ENCODE measurements at places on chromosomes 3 and 15.

DNA sequence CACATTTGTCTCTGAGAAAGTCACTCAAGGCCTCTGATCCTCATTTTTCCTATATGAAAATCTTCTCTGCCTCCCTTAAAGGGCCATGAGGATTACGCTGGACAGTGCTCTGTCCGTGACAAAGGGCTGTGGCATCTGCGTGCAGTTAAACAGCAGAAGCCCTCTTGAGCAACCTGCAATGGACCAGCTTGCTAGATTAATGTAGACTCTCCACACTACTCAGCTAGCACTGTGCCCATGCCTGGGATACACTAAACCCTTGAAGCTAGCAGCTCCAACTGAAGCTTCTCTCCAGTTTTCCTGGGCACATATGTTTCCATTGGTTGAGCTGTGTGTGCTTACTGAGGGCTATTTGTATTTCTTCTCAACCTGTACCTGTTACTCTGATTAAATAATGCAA lies 303.8 kb downstream of the RPLP1 start:
- no peak for DNase-seq

GRCh38 chr3:190197346-190197763 lies 76.7 kb upstream of the P3H2 start:
- no peak for DNase-seq

DNA sequence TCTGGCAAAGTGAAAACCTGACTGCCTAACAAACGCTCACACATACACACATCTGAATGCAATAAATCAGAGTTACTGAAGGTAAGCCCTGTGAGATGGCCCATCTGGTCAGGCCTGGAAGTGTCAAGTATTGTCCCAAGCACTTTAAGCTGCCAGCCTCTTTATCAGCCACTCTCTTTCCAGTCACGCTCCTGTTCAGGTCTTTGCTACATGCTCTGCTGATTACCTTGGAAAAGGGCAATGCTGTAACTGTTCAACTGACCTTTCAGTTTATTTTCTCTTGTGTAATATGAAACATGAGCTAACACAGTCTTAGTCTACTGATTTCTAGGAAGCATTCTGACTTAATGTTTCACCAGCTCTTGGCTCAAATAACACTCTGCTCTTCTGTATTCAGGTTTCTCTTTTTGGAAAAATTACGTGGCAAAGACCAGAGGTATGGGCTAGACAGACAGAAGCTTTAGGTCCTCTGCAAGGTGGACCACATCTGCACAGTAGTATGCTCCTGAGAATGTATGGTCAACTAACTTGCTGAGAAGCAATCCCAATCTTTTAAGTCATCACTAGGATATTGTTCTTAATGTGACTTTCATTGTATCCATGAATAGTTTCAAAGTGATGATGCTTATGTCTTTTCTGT lies 44.5 kb downstream of the GBE1 start:
- no peak for DNase-seq

GRCh38 chr15:66885281-66885915 lies 180.0 kb upstream of the SMAD3 start:
- no peak for DNase-seq

- DNase-seq, result peak; percentile 56
Observed at GRCh38 chr3:151468284-151468917, 7.5 kb upstream of the IGSF10 start.

DNA sequence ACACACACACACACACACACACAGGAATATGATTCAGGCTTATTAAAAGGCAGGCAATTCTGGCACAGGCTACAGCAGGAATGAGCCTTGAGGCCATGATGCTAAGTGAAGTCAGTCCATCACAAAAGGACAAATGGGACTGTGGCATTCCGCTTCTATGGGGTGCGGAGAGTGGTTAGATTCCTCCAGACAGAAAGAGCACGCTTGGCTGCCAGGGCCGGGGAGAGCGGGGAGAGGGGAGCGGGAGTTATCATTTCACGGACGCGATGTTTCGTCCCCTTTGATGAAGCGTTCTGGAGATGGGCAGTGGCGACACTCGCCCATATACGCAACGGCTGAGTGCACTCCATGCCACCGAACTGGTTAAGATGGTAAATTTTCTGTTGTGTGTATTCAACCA lies 58.5 kb upstream of the FAM174B start:
- no peak for DNase-seq

GRCh38 chr15:68383161-68384074 lies 48.5 kb downstream of the ITGA11 start:
- peak; percentile 76 for DNase-seq

GRCh38 chr15:78878356-78878755 lies 5.7 kb downstream of the MORF4L1 start:
- no peak for DNase-seq

- no peak for DNase-seq
Observed at GRCh38 chr3:181741417-181741816, 29.7 kb downstream of the SOX2 start.

- no peak for DNase-seq
Observed at GRCh38 chr3:62228467-62228866, 144.9 kb downstream of the FEZF2 start.

- DNase-seq, result no peak
Observed at GRCh38 chr15:101180620-101181307, 71.1 kb downstream of the CHSY1 start.

- DNase-seq, result no peak
Observed at GRCh38 chr15:84797212-84797611, 19.9 kb upstream of the ALPK3 start.

GRCh38 chr15:89187986-89188514 lies 33.3 kb downstream of the RLBP1 start:
- no peak for DNase-seq

DNA sequence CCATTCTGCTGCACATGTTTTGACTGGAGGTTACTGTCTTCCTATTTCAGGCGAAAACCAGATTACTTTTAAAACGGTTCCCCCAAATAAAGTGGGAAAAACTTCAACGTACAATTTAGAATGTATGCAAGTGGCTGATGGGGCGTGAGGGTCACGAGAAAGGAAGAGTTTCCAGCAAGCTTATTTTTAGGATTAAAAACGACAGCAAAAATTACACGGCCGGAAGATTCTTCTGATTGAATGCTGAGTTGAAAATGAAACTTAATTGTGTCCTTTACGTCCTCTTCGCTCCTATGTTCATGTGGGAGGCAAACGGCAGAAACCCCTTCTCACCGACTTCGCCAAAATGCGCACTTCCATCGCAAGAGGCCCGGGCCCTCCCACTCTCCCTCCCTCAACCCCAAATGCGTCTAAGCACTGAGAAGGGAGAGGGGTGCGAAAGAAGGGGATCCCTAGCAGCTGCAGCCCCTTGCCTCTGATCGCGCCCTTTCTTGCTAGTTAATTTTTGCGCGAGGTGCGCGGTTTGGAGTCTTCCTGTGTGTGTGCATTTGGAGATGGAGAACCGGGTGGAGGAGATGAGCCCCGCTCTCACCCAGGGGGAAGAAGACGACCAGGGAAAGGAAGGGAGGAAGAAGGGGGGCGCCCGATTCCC lies 656 bp downstream of the CD47 start:
- DNase-seq, result peak; percentile 63

GRCh38 chr3:178063461-178063860 lies 472.8 kb upstream of the KCNMB2 start:
- DNase-seq, result no peak

GRCh38 chr3:105758451-105758850 lies 110.4 kb downstream of the CBLB start:
- DNase-seq, result no peak

GRCh38 chr15:64665179-64665578 lies 110.2 kb downstream of the RBPMS2 start:
- DNase-seq, result no peak

GRCh38 chr15:64761156-64761555 lies 14.2 kb downstream of the RBPMS2 start:
- no peak for DNase-seq

DNA sequence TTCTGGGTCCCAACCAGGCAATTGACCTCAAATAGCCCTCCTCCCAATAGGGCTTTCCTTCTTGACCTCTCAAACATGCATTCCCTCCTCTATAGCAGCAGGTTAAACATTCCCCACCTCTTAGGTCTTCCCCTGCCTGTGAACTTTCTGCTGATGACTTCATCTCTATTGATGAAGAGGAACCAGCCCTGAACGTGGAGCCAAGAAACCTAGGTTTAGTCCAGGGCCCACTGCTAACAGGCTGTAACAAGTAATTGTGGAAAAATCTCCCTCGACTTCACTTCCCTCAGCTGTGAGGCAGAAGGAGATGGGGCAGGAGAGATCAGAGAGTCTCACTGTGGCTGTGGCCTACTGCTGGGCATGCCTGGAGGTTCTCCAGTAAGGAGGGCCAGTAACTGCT lies 24.7 kb downstream of the ILDR1 start:
- DNase-seq, result no peak

DNA sequence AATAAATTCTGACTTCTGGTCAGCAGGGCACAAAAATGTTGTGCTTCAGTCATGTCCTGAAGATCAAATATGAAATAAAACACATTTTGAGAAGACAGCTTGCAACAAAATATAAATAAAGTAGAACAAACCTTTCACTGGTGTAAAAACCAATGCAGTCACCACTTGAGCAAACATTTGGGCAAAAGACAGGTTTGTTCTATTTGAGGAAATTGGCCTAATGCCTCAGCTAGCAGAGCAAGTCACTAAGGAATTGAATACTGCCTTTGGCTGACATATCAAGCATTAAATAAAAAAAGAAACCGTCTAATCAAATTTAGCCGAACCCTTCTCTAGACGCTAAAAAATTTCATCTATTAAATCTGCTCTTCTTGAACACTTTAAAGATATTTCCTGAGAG lies 475.4 kb upstream of the CNTN3 start:
- no peak for DNase-seq

DNA sequence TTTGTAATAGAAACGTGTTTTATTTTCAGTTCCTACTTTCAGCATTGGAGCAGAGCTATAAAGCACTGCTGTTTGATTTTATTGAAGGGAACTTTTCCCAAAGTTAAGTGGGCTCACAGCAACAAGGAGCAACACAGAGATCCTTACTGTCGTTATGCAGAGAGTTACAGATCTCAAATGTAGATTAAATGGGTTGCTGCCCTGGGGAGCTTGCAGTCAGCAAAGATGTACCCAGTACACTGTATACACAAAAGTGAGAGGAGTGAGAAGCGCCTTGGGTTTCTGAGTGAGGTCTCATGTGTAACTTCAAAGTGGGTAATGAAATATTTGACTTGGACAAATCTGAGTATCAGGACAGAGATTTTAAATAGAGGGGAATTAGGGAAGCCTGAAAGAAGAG lies 47.7 kb downstream of the MED12L start:
- no peak for DNase-seq

DNA sequence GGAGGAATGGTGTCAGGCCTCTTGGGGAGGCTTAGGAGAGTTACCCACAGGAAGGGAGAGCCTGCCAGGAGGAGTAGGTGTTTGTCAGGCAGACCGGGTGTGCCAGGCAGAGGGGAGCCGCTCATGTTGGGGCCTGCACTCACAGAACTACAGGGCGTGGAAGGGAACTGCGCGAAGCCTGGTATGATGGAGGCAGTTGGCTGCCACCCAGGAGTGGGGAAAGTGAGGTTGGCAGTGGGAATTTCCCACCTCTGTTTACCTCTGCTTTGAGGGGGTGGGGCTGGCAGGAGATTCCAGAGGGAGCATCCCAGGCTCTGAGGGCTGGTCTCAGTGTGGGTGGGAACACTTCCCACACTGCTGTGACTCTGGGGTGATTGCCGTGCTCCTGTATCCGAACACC lies 99.9 kb downstream of the SLCO3A1 start:
- no peak for DNase-seq

DNA sequence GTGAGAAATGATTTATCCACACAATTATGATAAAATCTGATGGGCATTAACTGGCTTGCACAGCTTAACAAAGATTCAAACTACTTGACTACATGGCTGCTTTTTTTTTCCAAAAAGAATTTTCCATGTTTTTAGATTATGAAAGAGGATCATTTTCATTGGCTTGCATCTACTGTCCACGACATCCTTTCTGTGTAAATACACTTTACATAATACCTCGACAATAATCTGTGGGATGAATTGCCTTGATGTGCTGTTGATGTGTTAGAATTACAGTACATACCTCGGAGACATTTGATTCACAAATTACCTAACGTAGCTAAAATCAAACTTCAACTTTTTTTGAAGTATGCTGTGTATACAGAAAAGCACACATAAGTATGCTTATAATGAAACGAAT lies 104.4 kb downstream of the PPP2R3A start:
- DNase-seq, result no peak

DNA sequence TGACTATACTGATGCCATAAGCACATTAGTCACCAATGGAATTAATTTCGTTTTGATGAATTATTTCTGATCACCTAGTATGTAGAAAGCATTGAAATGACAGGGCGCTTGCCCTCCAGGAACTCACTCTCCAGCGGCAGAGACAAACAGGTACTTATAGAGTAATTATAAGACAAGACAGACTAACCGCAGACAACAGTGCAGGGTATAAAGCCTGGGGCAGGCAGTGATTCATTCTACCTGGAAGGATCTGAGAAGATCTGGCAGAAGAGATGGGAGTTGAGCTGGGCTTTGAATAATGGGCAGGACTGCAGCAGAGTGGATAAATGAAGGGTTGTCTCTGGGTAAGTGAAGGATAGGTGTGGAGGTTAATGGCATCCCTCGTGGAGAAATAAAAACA lies 331.8 kb downstream of the FGF12 start:
- no peak for DNase-seq

GRCh38 chr15:99482993-99483392 lies 82.8 kb upstream of the MEF2A start:
- DNase-seq, result no peak

- DNase-seq, result no peak
Observed at GRCh38 chr15:32659340-32660155, 18.0 kb downstream of the SCG5 start.

DNA sequence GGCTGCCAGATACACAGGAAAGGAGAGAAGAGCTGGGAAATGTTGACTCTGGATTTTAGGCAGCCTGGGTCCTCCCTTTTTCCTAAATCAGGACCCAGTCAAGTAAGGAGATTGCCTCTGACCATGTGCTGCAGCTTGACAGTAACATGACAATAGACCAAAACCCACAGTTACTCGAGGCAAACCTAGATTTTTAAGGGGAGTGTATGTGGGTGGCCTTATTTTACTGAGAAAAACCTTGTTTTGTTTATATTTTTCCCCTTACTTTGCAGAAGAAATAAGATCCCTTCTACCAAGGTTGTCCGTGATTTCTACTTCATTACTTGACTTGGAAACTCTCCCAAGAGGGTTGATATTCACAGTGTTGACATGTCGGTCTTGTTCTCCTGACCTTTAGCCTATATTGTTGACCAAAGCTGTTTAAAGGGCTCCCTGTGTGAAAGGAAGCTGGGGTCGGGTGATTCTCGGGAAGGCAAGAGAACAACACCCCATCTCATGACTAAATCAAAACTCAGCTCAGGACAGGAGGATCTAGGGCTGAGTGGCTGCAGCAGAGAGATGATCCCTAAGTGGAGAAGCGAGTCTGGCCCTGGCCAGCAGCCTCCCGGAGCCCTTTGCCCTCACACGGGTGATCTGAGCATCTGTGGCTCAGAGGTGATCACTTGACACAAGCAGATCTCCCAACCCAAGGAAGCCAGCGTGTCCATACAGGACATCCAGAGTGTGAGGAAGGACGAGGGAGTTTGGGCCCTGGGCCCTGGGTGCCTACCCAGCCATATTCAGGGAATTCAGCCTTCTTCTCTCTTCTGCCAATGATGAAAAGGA lies 31.0 kb upstream of the SLCO2A1 start:
- no peak for DNase-seq

- DNase-seq, result no peak
Observed at GRCh38 chr15:78076231-78077052, 1.1 kb downstream of the TBC1D2B start.
